NCI-H1417 treated with DMSO at 0.1 percent for 48 hours (cell line): ENCODE measurements at places on chromosomes 1 and 21.
A peak's percentile ranks its signal among the peaks of the same experiment; 100 is the strongest.

- DNase-seq, result no peak
Measured at GRCh38 chr1:31548534-31548906, 27.8 kb upstream of the TINAGL1 start.

- DNase-seq, result no peak
Measured at GRCh38 chr1:20404466-20404865, 81.5 kb downstream of the CAMK2N1 start.

DNA sequence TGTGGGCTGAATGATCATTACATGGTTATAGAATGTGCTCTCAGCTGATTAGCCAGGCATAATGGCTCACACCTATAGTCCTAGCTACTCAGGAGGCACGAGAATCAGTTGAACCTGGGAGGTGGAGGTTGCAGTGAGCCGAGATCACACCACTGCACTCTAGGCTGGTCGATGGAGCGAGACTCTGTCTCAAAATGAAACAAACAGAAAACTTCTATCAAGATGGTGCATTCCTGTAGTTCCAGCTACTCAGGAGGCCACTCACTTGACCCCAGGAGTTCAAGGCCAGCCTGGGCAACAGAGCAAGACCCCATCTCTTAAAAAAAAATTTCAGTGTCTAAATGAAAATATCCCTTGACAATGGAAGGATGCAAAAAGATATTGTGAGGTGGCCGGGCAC lies 10.9 kb downstream of the TIMM17A start:
- no peak for DNase-seq

- DNase-seq, result no peak
Measured at GRCh38 chr1:233598891-233599541, 14.9 kb upstream of the KCNK1 start.

GRCh38 chr1:88802950-88803349 lies 88.4 kb downstream of the GTF2B start:
- no peak for DNase-seq

GRCh38 chr1:106688446-106688845 lies 368.0 kb upstream of the PRMT6 start:
- no peak for DNase-seq

DNA sequence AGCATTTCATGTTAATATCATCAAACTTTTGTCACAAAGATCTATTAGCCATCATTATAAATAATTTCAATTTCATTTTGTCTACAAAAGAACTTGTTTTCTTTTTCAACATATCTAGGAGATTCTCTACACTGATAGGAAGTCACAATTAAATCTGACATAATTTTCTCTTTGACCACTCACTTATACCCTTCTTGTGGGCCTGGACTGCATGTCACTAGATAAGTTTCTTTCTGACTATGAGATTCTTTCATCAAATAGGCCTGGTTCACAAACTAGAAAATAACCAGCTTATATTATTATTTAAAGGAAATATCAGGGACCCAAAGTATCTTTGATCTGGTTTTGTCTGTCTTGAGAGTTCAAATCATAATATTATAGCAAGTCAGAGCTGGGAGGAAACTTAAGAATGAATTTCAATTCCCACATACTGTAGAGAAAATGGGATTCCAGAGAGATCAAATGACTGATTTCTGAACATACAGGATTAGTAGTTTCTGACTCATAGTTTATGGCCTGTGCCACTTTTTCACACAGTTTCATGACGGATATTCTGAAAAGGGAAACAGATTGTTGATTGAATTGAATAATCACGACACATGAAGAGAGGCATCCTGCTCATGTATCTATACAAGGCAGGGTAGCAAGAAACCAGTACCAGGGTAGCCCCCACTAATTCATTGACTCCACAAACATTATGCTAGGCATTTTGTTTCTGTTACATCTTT lies 355.8 kb downstream of the GPATCH2 start:
- DNase-seq, result no peak

DNA sequence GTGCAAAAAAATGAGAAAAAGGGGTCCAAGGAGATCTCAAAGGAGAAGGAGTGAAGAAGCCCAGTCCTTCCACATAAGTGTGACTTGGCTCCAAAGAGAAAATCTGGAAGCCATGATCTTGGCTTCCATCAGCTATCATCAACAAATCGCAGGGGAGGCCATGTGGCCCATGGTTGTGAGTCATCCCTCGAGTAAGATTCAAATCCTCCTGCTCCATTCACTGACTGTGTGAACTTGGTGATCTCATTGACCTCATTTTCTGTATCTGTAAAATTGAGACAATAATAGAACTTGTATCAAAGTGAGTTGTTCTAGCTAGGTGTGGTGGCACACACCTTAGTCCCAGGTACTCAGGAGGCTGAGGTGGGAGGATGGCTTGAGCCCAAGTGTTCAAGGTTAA lies 79.1 kb upstream of the OLIG2 start:
- no peak for DNase-seq

GRCh38 chr1:161491472-161491871 lies 13.8 kb upstream of the FCGR2A start:
- no peak for DNase-seq

DNA sequence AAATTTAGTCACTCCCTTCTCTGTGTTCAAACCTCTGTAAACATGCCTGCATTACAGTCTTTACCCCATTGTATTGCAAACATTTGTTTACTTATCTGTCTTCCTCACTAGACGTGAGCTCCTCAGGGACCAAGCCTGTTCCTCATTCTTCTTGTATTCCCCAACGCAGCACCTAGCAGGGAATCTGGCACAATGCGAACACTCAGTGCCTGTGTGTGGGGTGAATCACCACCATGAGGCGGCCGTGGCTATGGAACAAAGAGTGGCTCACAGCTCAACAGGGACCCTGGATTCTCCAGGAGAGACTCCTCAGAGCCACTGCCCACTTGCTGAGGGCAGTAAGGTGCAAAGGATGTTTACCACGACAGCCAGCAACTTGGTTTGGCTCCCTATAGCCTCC lies 95.9 kb downstream of the DDX20 start:
- no peak for DNase-seq

DNA sequence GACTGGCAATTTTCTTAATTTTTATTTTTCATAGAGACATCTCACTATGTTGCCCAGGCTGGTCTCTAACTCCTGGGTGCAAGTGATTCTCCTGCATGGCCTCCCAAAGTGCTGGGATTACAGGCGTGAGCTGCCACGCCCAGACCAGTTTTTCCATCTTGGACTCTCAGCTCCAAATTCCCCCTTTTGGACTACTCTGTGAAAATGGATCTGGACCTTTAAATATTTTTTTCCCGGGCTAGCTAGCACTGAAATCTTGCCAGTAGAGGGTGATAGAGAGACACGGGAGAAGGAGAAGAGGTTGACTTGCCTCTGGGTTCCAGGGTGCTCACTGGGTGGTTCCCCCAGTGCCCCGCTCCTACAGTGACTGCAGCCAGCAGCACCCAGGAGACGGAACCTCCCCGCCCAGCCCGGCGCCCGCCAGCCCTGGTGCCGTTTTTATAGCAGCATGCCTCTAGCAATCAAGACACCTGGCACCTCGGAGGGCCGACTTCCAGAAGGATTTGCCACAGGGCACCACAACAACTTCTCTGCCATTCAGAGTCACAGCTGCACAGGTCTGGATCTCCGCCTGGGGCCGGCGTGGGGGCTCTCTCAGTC lies 34.7 kb upstream of the SCCPDH start:
- DNase-seq, result peak; percentile 56

DNA sequence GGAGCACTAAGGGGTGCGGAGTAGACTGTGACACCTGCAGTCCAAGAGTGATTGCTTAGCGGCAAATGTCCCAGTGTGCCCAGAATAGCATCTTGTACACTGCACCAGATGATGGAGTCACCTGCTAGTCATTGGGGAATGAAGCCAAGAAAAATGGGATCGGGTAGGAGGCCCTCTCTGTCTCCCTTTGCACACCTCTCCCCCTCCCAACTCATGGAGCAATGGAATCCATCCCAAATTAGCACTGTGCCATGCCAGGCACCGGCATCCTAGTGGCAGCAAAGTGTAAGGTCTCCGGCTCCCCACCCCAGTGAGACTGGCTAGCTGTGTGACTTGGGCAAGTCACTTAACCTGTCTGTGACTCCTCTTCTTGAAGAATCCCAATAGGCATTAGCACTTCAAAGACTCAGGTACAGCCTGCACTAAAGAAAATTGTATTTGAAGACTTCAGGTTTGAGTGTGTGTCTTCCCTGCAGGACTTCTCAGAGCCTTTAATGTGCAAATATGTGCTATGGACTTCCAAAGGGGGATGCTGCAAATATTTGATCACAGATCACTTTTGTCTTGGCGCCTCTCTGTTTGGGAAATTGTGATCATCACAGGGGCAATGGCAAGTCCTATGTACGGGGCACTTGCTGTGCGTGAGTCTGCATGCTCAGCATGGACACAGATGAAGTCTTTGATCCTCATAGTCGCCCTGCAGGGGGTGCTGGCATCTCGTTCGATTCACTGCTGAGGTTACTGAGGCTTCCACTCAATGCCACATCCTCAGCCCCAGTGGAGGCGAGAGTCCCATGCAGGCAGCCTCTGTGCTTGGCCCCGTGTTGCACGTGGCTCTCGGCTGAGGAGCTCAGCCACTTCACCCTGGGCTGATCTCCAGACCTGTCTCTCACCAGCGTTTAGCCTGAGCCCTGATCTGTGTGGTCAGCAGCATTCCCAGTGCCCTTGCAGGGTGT lies 272.9 kb upstream of the C1orf174 start:
- DNase-seq, result no peak

- no peak for DNase-seq
Measured at GRCh38 chr1:59686170-59686569, 128.6 kb upstream of the HOOK1 start.

GRCh38 chr1:59045636-59046035 lies 251.3 kb upstream of the FGGY start:
- DNase-seq, result no peak

- DNase-seq, result no peak
Measured at GRCh38 chr1:50978852-50979781, 9.1 kb downstream of the CDKN2C start.

- DNase-seq, result no peak
Measured at GRCh38 chr1:110011527-110012041, 22.8 kb upstream of the STRIP1 start.

GRCh38 chr1:189637041-189637440 lies 840.6 kb downstream of the BRINP3 start:
- no peak for DNase-seq

DNA sequence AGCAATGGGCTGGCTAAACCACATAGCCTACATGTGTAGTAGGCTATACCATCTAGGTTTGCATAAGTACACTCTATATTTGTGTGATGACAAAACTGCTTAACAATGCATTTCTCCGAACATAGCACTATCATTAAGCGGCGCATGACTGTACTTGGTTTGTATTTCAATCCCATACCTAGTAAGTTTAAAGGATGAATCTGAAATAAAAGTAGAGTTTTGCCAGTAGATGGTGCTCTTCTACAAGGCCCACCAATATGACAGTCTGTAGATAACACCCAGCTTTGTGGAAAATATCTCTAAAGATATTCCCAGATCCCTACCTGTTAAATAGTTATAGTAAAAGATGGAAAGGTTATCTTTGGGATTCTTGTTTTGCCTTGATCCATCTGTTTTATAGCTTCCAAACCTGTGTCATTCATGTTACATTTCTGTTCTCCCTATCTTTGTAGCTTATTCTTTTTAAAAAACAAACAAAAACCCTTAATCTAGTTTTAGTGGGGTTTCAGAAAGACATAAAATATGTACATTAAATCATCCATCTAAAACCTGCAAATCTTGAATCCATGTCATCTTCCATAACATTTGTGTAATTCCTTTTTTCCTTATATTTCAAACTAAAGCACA lies 33.9 kb upstream of the ASPM start:
- peak; percentile 25 for DNase-seq

DNA sequence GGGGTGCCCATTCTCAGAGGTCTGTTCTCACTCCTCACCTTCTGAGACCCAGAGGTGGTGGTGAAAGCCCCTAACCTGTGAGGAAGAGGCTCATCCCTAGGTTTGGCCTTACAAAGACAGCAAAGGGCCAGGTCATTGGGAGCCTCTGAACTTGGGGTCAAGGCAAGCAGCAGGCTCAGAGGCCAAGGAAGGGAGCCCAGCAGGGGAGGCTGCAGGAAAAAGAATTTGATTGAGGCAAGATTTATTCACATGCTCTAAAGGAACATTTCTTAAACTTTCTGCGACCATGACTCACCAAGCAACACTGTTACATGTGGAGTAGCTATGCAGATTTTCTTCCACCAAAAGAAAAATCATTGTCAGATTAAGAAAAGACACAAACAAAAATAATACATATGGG lies 132.5 kb upstream of the SYT6 start:
- no peak for DNase-seq

- DNase-seq, result no peak
Measured at GRCh38 chr1:65952696-65953095, 160.0 kb downstream of the PDE4B start.

DNA sequence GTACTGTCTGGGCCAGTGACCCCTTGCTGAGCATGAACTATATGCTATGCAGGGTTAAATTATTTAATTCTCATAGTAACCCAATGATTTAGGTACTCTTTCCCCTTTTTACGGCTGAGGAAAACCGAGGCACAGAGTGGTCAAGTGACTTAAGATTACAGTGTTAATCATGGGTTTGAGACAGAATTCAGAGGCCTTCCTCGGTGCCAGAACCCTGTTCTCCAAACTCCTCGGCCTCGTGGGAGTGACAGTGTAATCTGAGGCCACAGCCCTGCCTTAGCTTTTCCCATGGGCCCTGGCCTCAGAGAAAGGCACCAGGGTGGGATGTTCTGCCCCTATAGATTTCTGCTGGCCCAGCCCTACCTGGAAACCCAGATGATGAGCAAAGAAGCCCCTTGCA lies 86.4 kb upstream of the ZNF648 start:
- no peak for DNase-seq

GRCh38 chr21:45351061-45351460 lies 53.9 kb upstream of the COL18A1 start:
- DNase-seq, result no peak

DNA sequence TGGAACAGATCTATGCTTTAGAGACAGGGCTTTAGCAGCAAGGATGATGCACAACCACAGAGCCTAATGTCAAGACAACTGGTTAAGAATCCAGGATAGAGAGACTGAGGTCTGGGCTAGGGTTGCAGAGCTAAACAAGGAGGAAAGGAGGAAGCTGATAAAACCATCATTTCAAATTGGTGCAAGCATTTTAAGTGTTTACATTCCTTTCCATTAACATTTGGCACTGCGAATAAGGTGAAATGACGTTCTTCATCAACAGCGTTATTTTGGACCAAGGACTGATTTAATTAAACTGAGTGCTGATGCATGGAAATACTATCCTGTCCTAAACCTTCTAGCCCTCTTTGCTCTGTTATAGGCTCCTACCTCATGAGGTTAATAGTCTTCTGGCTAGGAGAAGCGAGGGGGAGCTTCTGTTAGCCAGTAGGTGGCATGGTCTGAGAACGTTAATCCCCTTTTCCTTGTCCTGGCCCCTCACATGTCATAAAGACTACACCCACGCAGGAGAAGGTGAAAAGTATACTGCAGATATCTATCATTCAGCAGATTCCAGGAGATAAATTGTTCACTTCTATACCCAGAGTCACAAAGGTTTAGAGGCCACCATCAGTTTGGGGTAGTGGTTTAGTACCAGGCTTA lies 7.6 kb upstream of the C1orf21 start:
- DNase-seq, result no peak

GRCh38 chr1:163290025-163290640 lies 31.6 kb upstream of the NUF2 start:
- DNase-seq, result peak; percentile 54
